Effector memory CD4-positive, alpha-beta T cell (primary cell): ENCODE measurements at places on chromosomes 6 and 20.

- no peak for DNase-seq
Measured at GRCh38 chr6:101400326-101401135, 7.0 kb downstream of the GRIK2 start.

DNA sequence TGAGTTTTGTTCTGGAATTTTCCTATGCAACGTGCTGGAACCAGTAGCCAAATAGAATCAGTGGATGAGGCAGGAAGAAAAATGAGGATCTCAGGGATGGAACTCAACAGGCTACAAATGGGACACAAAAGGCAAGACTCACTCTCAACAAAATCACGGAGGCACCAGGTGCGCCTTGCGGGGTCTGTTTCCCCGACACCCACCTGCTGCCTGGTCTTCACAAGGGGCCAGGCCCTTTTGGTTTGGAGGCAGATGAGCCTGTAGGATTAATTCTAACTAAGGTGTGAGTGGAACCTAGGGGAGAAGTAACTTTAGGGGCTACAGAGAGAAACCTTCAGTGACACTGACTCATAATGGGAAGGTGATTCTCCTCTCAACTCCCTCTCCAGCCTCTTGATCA, 56.5 kb downstream of the ZNF831 start:
- no peak for DNase-seq

GRCh38 chr6:119259027-119259426, 90.5 kb downstream of the MAN1A1 start:
- no peak for DNase-seq

- no peak for DNase-seq
Measured at GRCh38 chr6:12296255-12296573, 6.1 kb downstream of the EDN1 start.

- DNase-seq, result no peak
Measured at GRCh38 chr6:31293343-31293742, 21.5 kb upstream of the HLA-C start.

- DNase-seq, result no peak
Measured at GRCh38 chr6:127630800-127631199, 53.8 kb downstream of the C6orf58 start.

- DNase-seq, result no peak
Measured at GRCh38 chr6:155132617-155133016, 131.2 kb upstream of the CLDN20 start.

- DNase-seq, result no peak
Measured at GRCh38 chr20:47508278-47508677, 6.6 kb downstream of the NCOA3 start.

- DNase-seq, result no peak
Measured at GRCh38 chr6:156866220-156867015, 89.2 kb downstream of the ARID1B start.

- DNase-seq, result no peak
Measured at GRCh38 chr6:31359581-31359980, 2.6 kb upstream of the HLA-B start.

DNA sequence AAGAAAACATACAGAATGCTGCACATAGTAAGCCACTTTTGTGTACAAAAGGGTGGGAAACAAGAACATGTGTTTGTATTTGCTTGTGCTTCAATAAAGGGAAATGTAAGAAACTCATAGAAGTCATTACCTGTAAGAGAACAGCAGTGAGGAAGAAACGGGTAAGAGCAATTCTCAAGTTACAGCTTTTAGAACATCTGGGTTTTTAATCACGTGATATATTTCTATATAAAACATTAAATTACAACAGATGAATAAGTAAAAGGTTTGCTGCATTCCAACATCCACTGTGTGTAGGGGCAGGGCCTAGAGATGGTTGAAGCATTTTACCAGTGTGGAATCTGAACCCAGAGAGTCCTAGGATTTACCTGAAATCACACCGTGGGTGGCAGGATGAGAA, 36.6 kb upstream of the FAM50B start:
- no peak for DNase-seq

DNA sequence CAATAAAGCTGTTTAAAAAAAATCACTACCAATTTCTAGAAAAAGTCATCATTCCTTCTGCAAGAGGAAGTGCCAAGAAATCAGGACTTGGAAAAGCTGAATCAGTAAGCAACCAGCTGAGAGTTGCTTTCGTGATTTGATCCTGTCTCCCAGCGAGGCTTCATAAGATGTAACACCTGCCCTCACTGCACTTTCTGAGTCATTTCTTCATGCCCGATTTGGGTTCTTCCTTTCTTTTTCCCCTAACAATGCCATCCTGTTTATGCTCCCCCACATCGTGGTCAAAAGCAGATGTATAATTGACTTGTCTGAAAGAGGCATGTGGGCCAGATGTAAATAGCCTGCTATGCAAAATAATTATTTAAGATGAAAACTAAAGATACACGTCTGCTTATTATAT, 52.1 kb downstream of the RIPOR2 start:
- DNase-seq, result no peak

GRCh38 chr6:36986704-36987047, 680 bp upstream of the MTCH1 start:
- DNase-seq, result no peak

DNA sequence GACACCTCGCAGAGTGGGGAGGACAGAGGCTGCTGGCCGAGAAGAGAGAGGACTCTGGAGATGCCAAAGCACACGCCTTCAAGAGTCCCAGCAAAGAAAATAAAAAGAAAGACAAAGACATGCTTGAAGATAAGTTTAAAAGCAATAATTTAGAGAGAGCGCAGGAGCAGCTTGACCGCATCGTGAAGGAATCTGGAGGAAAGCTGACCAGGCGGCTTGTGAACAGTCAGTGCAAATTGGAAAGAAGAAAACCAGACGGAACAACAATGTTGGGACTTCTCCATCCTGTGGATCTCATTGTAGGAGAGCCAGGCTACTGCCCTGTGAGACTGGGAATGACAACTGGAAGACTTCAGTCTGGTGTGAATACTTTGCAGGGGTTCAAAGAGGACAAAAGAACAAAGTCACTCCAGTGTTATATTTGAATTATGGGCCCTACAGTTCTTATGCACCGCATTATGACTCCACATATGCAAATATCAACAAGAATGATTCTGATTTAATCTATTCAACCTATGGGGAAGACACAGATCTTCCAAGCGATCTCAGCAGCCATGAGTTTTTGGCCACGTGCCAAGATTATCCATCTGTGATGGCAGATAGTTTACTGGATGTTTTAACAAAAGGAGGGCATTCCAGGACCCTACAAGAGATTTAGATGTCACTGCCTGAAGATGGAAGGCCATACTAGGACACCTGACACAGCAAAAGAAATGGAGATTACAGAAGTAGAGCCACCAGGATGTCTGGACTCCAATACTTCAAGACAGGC, 52.2 kb downstream of the REV3L start:
- DNase-seq, result no peak

DNA sequence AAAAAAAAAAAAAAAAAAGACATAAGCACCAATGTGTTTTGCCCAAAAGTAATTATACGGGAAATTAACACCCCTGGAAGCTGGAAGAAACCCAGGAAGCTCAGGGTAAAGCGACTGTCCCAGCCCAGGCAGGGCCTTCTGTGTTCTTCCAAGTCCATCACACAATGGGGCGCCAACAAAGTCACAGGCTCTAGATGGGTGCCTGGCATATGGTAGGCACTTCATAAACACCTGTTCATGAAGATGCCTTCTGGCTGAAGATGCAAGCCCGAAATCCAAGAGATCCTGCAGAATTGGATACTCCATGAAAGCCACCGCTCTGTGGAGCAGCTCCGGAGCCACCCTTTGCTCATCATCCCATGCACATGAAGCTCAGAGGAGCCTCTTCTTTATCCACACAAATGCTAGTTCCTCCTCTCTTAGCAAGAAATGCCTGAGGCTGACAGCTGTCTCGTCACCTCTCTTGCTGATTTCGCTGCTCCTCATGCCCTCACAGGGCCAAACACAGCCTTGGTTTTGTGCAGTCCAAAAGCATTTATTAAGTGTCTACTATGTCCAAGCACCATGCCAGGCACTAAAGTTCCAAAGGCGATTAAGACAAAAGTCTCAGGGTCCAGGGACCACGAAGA, 76.6 kb downstream of the TRERF1 start:
- DNase-seq, result no peak

DNA sequence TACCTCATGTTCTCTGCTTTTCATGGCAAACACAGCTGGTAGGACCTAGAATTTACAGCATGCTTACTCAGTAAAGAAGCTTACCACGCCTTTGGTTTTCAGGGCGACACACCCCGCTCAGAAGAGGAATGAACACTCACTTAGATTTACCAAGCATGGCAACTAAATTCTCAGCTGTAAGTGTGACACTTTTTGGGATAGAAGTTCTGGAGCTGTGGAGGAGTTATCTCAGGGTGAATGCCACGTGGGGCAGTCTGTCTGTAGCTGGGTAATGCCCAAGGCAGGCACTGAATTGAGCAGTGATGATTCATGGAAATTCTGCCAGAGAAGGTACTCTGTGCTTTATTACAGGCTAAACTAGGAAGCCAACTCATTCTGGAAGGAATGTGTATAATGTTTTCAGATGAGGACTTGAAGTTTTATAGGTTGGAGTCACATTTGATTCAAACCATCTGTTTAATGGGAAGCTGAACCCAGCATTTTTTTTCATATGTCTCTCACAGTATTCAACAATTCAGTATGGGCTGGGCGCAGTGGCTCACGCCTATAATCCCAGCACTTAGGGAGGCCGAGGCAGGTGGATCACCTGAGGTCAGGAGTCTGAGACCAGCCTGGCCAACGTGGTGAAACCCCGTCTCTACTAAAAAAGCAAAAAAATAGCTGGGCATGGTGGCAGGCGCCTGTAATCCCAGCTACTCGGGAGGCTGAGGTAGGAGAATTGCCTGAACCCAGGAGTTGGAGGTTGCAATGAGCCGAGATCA, 3.5 kb upstream of the PRIM2 start:
- DNase-seq, result no peak

DNA sequence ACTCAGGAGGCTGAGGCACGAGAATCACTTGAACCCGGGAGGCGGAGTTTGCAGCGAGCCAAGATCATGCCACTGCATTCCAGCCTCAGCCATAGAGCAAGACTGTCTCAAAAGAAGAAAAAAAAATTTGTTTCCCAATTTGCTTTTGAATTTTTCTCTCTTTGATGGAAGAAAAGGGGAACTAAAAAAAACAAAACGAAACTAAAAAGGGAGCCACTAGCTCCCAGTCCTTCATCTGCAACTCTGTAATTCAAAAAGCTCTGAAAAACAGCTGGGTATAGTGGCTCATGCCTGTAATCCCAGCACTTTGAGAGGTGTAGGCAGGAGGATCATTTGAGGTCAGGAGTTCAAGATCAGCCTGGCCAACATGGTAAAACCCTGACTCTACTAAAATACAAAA, 9.5 kb downstream of the OVOL2 start:
- DNase-seq, result no peak

DNA sequence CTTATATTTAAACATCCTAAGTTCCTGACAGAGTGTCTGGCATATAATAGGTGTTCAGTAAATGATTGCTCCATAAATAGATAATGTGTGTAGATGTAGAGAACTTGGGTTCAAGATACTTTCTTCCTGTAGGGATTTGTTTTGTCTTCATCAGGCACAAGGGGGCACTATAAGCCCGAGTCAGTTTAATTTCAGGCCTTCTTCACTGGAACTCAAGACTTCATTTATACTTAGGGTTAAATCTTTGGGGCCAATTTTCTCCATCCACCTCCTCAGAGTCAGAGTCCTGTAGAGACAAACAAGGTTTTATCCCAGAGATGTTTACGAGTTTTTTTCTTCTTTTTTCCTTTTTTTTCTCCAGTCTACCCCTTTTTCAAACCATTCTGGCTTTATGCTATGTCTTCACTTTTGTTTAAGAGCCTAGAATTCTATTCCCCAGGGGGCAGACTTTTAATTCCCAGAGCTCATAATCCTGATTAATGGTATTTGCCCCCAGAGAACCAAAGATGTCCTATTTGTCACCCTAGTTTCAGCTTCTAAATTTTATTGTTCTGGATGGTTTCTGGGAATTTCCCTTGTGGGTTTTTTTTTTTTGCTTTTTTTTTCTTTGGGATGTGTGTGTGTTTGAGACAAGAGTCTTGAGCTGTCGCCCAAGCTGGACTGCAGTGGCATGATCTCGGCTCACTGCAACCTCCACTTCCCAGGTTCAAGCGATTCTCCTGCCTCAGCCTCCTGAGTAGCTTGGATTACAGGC, 88.4 kb downstream of the HFE start:
- DNase-seq, result peak; percentile 34

DNA sequence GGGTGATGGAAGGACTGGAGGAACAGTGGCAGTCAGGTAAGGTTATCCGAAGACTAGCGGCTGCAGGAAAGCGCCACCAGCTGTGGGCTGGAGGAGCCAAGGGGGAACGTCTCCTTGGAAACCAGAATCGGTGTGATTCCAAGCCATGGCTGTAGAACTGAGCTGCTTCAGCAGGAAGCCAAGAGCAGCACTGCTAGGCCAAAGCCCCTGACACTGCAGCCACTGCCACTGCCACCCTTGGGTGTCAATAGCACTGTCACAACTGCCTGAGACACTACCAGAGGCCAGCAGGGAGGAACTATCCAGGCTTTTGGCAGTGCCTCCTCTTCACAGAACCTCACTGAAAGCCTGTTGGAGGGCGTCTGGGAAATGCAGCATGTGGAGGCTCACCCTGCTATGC, 289.6 kb upstream of the SUPT3H start:
- DNase-seq, result no peak

DNA sequence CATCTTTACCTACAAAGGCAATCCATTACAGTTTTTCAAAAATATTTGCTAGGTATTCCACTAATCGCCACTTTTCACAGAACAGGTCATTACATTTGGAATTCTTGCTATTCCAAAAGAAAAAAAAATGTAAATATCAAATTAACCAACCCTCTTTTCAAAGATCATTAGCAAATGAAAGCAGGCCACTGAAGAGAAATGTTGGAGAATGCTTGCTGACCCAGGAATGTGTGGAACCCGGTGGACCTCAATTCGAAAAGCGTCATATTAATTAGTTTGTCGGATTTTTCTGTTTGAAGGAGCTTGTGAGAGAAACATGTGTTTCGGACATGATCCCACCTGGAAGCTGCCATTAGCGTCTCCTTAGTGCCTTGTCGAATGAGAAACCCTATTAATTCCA, 27.9 kb upstream of the SERPINB9 start:
- no peak for DNase-seq

- DNase-seq, result no peak
Measured at GRCh38 chr6:37177935-37178517, 8.1 kb downstream of the PIM1 start.

GRCh38 chr6:8269872-8270454, 165.4 kb downstream of the SLC35B3 start:
- DNase-seq, result no peak

- no peak for DNase-seq
Measured at GRCh38 chr6:27785294-27785693, 126.9 kb downstream of the OR2B2 start.
